ENCODE measurements at places on chromosomes 6 and 20.
A peak's percentile ranks its signal among the peaks of the same experiment; 100 is the strongest.

GRCh38 chr20:11108102-11108810, 434.5 kb upstream of the JAG1 start:
- no peak for DNase-seq

- no peak for DNase-seq
Measured at GRCh38 chr20:21559305-21559704, 45.4 kb upstream of the NKX2-2 start.

- DNase-seq, result no peak
Measured at GRCh38 chr6:157716251-157716995, 106.6 kb upstream of the SNX9 start.

DNA sequence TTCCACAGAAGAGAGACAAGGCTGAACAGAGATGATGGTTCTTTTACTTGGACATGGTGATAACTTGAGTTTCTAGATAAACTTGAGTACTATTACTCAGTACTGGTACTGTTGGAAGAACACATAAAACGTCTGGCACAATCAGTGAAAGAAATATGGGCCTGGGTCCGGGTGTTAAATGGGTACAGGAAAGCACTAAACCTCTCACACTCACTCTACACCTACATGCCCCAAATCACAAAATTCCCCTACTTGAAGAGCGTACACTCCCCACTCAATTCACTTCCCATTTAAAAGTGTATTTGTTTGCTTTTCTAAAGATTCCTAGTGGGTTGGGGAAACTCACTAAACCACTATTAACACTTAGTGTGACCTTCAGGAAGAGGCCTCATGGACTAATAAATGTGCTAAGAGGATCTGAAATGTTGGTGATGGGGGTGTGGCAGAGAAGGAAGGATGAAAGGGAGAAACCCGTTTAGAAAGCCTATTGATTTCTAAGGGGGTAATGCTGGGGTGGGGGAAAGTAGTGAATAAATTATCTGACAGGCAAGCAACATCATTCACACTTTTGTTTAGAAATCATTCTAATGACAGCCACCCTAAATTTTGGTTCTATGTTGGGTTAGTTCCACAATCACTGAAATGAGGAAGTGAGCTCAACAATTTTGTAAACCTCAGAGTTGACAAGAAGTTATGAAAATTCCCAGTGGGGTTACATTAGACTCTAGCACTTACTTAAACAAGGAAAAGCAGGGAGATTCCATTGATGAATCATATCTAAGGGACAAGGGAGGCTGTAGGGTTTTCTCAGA, 222.6 kb upstream of the MARCKS start:
- DNase-seq, result no peak

GRCh38 chr6:102039441-102039840, 645.9 kb downstream of the GRIK2 start:
- DNase-seq, result no peak

DNA sequence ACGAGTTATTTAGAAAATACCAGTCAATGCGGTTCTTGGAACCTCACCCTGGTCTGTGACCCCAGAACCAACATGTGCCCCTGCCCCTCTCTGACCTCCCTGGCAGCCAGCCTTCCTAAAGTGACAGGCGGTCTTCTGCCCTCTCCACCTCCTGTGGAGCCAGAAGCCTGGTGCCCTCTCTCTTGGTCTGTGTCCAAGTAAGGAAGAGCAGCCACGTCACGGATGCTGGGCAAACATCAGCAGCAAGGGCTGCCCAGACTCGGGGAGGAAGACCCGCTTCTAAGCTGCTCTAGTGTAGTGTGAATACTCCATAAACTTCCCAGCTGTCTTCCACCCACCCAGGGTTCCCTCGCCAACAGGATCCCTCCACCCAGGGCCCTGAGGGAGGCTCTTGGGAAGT, 272.4 kb downstream of the BMP7 start:
- DNase-seq, result no peak

- no peak for DNase-seq
Measured at GRCh38 chr20:53608456-53609452, 15.1 kb upstream of the ZNF217 start.

DNA sequence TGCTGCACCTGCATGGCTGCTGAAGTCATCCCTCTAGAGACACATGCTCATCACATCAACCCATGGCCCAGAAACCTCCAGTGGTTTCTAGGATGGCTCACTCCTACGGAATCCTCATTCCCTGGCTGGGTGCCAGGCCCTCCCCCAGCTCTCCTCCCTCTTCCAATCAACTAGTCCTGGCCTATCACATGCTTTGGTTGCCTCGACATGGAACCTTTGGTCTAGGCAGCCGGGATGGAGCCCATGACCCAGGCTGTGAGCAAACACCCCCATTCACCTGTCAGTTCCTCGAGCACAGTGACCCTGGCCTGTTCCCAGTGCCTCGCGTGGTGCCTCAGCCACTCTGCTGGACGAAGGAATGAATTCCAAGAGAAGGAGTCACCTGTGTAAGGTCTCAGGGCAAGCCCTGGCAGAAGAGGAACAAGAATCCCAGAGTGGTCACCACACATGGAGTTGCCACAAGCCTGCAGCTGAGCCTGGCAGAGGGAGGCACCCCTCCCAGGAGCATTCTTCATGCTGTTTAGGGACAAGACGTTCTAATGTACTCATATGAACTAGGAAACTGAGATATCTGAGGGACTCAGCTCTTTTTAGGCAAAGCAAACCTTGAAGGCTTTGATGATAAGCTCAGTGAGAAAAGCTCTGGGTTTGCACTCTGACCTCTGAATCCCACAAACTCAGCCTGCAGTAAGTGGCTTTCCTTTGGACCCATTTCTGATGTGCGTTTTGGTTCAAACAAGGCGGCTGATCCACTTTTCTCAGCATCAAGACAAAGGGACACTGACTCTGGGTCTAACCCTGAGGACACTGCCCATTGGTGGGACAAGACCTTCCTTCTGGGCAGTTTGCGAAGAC, 40.2 kb downstream of the PPP1R3G start:
- no peak for DNase-seq

- no peak for DNase-seq
Measured at GRCh38 chr20:57672164-57672563, 37.7 kb downstream of the PMEPA1 start.

- DNase-seq, result peak; percentile 20
Measured at GRCh38 chr20:5569021-5569420, 181.2 kb upstream of the SHLD1 start.

- no peak for DNase-seq
Measured at GRCh38 chr20:33387177-33387576, 14.1 kb downstream of the CDK5RAP1 start.

DNA sequence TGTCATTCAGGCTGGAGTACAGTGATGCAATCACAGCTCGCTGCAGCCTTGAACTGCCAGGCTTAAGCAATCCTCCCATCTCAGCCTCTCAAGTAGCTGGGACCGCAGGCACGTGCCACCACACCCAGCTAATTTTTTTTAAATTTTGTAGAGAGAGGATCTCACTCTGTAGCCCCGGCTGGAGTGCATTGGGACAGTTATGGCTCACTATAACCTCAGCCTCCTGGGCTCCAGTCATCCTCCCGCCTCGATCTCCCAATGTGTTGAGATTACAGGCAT, 86.5 kb downstream of the SERAC1 start:
- DNase-seq, result no peak

GRCh38 chr6:125906158-125906998, 50.2 kb upstream of the HINT3 start:
- peak; percentile 73 for DNase-seq

- no peak for DNase-seq
Measured at GRCh38 chr6:31007694-31008093, 2.6 kb upstream of the MUC22 start.

- DNase-seq, result no peak
Measured at GRCh38 chr6:83921315-83921714, 61.8 kb downstream of the CYB5R4 start.

GRCh38 chr20:19185083-19185482, 27.4 kb upstream of the SLC24A3 start:
- no peak for DNase-seq

GRCh38 chr6:71766796-71767195, 119.6 kb upstream of the RIMS1 start:
- DNase-seq, result no peak

- peak; percentile 27 for DNase-seq
Measured at GRCh38 chr6:106223300-106223930, 102.1 kb downstream of the ATG5 start.

GRCh38 chr6:151723152-151723551, 84.3 kb upstream of the ESR1 start:
- DNase-seq, result no peak

All from HEK293T (cell line).